ENCODE measurements at places on chromosomes 13 and 19.

DNA sequence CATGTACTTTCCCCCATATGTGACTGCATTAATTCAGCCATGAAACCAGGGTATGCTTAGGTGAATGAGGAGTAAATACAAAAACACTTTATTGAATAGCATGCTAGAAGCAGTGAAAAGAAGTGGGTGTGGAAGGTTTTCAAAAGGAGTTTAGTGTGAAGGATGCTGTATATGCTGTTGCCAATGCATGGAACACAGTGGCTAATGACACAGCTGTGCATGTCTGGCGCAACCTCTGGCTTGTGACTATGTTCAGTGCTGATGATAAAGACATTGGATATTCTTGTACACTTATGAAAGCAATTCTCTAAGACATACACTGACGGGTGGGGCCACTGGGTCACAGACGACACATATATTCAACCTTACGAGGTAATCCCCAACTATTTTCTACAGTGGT lies 55.2 kb downstream of the SOX21 start:
- no peak for DNase-seq

- DNase-seq = no peak
These were observed 65.9 kb upstream of the ADGRL1 start for GRCh38 chr19:14271840-14272239.

GRCh38 chr13:113137691-113138298 lies 15.2 kb downstream of the F10 start:
- no peak for DNase-seq

DNA sequence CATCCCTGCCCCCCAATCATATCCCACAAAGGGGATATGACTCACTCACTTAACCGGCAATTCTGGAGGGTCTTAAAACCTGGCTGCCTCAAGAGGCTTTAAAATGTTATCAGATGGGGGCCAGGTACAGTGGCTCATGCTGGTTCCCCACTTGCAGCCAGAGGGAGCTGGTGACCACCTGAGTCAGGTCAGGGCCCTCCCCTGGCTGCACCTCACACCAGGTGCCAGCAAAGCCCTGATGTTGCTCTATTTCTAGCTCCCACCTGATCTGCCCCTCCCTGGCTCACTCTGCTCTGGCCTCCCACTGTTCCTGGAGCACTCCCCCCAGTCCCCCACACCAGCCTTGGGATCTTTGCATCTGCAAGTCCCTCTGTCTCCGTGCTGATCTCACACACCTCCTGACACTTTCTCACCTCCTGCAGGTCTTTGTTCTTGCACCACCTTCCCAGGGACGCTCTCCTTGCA lies 14.2 kb downstream of the HPN start:
- DNase-seq = no peak

DNA sequence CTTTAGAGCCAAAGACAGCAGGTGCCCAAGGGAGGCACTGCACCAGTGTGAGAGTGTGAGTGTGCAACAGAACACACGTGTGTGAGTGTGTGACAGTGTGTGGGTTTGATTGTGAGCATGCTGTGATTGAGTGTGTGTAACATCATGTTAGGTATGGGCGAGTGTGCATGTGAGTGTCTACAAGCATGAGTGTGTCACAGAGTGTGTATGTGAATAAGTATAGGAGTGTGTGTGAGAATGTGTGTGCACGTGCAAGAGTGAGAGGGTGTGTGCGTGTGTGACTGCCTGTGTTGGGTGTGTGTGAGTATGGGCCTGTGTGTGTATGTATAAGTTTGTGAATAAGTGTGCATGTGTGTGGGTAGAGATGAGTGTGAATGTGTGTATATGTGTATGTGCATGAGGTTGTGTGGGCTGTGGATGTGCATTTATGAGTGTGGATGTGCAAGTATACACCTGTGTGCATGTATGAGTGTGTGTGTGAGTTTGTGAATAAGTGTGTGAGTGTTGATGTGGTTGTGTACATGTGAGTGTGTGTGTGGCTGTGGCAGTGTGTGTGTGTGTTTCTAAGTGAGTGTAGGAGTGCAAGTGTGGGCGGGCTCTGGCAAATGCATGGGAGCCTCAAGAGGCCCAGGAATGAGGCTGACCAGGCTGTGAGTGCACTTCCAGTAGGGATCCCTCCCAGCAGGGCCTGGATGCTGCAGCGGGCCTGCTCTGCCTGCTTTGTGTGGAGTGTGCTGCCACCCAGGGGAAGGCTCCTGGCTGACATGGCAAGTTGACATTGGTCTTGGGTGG lies 198.4 kb downstream of the COL4A1 start:
- DNase-seq = peak; percentile 54

- no peak for DNase-seq
These were observed 588 bp upstream of the DPY19L3 start for GRCh38 chr19:32404933-32405430.
